ENCODE measurements at places on chromosomes 1 and 21. TPM values are rescaled to one million over a fixed set of nuclear protein-coding genes. Genes with fewer than 3 reads are reported as not detected.

SPRR1A gene
- total RNA-seq, result not detected

SPATA6 gene
- 0.55 TPM for total RNA-seq

BRDT gene
- total RNA-seq, result not detected

FCRLA gene
- 0.43 TPM for total RNA-seq

DNA sequence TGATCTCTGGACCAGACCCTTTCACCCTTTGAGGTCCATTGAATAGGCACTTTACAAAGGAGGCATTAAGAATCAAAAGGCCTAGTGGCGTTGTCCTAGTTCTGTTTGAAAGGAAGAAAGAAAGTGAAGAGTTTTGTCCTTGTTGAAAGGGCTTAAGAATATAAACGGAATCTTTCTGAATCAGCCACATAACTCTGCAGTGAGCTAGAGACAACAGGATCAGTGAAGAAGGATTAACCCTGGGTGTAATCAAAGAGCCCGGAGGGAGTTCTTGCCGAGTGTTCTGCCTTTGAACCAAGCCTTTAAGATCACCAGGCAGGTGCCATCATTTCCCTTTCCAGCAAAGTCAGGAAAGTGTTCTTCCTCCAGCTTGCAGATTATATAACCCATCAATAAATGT, 54.8 kb upstream of the CNTN2 start:
- DNase-seq, result no peak

DNA sequence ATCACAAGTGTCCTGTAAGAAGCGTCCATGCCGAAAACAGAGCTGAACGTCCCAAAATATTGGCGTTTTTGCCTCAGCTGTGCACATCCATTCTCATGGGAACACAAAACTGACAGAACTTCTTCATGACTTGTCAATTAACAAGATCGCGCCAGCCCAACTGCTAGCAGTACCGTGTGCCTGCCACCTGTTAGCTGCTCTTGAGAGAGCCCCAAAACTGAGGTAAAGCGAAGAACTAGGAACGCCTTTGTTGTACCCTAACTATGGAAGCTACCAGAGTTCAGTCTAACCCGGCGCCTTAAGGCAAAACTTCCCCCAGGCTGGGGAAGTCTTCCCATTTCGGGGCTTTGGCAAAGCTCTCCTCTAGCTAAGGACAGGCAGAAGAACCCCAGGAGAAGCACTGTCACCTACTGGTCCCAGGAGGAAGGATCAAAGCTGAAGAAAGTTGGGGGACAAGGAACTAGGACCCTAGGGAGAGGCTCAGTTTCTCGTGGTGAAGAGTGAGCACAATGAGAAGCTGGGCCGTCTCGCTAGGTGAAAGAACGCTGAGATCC, 719 bp downstream of the EYA3 start:
- DNase-seq, result no peak

GRCh38 chr1:33312413-33312749, 8.5 kb downstream of the A3GALT2 start:
- no peak for DNase-seq

- peak; percentile 5 for DNase-seq
These were observed 244.6 kb upstream of the MAP1LC3C start for GRCh38 chr1:242243472-242243871.

- DNase-seq, result no peak
These were observed 70.8 kb upstream of the CLDN14 start for GRCh38 chr21:36550761-36551160.

Data from A172 (cell line).